ENCODE measurements at places on chromosomes 1 and 21.

GRCh38 chr1:197632651-197633050 lies 142.6 kb downstream of the DENND1B start:
- no peak for DNase-seq

- no peak for DNase-seq
Observed at GRCh38 chr1:29669158-29669871, 433.0 kb downstream of the PTPRU start.

DNA sequence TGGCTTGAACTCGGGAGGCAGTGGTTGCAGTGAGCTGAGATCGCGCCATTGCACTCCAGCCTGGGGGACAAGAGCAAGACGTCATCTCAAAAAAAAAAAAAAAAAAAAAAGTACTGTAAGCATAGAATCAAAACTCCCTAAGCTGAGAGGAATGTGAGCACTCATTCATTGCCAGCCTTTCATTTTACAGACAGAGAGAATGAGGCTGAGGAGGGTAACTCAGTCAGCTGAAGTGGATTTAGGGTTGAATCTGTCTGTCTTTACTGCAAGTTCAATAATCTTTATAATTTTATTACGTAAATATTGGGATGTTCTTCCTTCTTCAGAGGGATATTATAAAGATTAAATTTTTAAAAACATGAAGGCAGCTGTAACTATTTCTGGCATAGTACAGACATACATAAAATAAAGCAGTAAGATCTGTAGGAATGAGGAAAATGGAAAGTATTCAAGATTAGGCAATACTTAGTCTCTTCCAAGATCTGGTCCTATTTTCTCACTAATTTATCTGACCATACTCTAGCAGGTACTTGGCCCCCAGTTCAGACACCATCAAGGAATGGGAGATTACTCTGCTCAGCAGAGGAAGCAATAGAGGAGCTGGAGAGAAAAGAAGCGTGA lies 24.1 kb upstream of the MNDA start:
- DNase-seq: no peak

DNA sequence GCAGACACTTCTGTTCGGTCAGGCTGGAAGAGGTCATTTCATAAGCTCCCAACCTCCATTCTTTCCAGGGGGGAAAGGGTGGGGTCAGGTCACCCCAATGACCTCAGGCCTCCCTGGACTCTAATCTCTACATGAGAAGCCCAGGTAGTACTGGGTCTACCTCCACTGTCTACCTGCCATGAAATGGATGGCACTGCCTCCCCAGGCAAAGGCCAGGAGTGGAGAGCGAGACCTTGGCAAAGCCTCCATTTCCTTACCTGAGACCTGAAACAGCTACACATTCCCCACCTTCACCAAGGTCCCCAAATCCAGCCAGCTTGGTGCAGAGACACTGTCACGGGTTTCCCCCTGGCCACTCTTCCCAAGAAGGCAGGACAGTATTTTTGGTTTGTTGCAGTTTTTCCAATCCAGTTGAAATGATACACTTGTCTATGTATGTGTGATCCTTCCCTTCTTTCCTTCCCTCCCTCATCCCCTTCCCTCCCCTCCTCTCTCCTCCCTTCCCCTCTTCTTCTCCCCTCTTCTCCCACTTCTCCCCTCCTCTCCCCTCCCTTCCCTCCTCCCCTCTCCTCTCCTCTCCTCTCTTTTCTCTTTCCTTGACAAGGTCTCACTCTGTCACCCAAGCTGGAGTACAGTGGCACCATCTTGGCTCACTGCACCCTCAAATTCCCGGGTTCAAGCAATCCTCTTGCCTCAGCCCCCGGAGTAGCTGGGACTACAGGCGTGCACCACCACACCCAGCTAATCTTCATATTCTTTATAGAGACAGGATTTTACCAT lies 16.1 kb downstream of the BTG2 start:
- no peak for DNase-seq
